ENCODE measurements at places on chromosomes 7 and 10.

DNA sequence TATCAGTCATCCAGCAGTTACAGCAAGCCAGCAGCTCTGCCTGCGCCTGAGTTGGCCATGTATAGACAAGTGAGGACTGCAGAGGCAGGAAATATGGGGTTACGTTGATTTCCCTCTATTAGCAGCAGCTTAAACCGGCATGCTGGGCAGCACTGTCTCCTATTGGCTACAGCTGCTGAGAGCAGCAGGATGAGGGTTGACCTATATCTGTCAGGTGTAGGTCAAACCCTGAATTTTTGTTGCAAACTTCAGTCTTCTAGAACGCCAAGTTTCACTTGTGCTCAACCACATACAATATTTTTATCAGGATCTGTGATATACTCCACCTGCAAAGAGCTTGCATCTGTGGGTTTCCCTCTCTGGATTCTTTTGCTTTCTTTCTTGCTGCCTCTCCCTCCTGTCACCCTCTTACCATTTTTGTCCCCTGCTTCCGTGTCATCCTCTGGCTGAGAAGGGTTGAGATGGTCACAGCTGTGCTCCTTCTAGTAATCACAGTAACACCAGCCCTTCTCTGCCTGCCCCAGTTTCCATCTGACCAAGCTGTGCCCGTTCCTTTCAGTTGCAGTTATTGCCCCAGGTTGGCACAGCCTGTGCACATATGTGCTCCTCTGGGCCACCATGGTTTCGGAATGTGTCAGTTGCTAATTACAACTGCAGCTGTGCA is 23.8 kb upstream of the GLCCI1 start:
- DNase-seq: peak; percentile 12

DNA sequence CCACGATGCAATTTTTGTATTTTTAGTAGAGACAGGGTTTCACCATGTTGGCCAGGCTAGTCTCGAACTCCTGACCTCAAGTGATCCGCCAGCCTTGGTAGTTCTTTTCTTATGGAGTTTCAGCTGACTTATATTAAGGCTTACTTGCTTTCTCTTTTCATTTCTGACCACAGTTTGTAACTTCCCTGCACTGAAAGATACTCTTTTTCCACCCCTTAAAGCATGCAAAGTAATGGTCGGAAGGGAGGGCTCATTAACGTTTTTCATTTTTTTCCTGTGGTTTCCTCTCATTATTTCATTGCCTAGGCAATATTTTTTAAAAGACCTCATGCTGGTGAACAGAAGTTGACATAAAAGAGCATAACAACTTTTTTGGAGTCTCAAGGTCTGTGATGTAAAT is 27.0 kb downstream of the ADRB1 start:
- DNase-seq: no peak

DNA sequence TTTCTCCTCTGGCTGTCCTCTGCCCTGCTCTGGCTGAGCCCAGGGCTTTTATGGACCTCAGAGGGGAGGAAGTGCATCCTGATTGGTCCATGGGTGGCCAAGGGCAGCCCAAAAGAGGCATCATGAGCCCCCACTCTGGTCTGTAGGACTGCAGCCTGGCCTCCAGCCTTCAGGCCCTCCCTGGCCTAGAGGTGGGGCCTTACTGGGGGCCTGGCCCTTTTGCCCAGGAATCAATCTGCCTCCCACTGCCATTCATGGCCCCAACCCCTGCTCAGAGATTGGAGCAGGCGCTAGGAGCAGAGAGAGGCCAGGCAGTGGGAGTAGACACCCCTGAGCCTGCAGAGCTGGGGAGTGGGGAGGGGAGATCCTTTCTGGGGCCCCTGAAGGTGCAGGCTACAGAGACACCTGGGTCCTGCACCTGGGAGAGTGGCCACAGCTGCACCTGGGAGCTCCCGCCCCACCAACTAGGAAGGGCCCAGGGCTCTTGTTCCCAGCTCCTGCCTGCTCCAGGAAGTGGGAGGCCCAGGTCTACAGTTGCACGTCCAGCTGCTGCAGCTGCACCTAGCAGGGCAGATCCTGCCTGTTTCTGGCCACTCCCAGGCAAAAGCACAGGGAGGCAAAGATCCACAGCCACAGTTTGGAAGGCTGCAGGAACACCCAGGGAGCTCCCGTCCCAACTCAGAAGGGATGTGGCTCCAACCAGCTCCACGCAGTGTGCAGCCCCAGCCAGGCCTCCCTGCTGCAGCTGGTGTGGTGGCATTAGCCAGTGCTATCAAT is 6.4 kb upstream of the DYNC2I1 start:
- DNase-seq: no peak

DNA sequence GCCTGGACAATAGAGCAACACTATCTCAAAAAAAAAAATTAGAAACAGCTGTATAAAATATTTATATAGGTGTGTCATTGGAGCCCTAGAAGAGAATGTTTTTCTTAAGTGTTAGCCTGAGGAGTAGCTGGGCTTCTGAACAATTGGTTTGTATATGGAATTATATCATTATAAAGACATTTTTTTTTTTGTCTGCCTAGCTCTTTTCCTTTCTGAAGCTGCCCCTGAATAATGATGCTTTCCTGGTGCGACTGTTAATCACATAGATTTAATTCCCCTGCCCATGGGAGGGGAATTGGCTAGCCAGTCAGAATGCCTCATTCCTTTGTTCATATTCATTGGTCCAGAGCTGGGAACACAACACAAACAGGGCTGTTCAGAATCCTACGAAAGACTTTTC is 13.9 kb upstream of the ABCC2 start:
- no peak for DNase-seq

GRCh38 chr7:113548561-113548960 is 370.2 kb downstream of the PPP1R3A start:
- DNase-seq: peak; percentile 24
